Cardiac septum (tissue), 1 donor: ENCODE measurements at places on chromosomes 2 and 18. TPM values are rescaled to one million over a fixed set of nuclear protein-coding genes. Genes with fewer than 3 reads are reported as not detected.

The TUBA3D gene
- total RNA-seq: 4.0 TPM

The IL36B gene
- total RNA-seq: not detected

DNA sequence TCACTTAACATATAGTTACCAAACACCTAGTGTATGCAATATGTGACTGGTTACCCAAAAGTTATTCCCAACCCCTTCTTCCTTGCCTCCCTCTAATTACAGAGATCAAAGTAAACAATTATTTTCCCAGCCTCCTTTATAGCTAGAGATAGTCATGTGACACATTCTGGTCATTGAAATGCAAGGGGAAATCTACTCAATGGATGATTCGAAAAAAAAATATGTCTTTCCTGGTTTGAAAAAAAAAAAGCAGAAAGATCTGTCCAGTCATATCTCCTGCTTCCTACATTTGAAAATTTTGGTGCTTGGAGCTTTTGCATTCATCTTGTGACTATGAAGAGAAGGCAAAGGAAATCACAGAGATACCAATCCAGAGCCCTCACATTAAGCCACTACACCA lies 27.6 kb upstream of the UGP2 start:
- no peak for DNase-seq

- no peak for DNase-seq
Measured at GRCh38 chr2:153403940-153404339, 74.6 kb downstream of the RPRM start.

The GALNT14 gene
- total RNA-seq: 0.48 TPM
